NCI-H2171 treated with DMSO at 0.1 percent for 48 hours (cell line): ENCODE measurements at places on chromosomes 11 and 22.

GRCh38 chr11:108512708-108513107, 14.5 kb upstream of the POGLUT3 start:
- no peak for DNase-seq

DNA sequence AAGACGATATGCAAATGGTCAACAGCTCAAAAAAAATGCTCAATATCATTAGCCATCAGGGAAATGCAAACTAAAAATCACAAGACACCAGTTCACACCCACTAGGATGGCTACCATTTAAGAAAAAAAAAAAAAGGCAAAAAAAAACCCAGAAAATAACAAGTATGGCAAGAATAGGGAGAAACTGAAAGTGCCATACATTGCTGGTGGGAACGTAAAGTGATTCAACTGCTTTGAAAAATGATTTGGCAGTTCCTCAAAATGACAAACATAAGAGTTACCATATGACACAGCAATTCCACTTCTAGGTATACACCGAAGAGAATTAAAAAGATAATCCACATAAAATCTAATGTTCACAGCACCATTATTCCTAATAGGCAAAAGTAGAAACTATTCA, 47.5 kb downstream of the PICALM start:
- no peak for DNase-seq

DNA sequence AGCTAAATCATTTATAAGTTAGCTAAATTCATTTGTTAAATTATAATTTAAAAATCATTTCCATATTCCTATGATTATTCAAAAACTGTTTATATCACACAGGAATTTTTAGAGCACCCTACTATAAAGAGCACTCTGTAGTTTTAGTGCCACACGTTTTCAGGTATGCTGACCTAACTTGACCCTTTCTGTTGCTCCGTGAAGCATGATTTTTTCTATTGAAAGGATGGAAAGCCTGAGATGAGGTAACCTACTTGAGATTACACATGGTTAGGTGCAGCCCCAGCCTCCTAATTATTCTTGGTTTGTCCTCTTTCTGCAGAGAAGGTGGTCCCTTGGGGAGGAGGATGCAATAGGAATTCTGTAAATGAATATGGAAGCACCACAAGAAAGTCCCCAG, 72.6 kb downstream of the PPFIBP2 start:
- peak; percentile 45 for DNase-seq

GRCh38 chr11:43582024-43582862, 98.3 kb upstream of the HSD17B12 start:
- DNase-seq = no peak

DNA sequence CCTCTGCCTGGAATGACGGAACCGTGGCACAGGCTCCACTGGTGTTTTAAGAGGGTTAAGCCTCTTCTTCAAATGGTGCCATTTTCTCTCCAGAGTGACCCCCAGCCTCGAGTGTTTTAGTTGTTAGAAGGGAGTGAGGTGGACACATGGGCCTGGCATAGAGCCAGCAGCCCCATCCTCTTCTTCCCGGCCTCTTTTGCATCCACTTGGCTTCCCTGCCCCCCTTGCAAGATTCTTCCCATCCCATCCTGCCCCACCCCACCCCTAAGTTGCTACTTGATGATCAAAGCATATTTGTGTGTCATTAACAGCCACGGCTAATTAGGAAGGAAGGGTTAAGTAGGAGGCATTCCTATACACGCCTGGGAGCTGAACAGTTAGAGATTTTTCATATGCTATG, 72.3 kb upstream of the CRYBB3 start:
- no peak for DNase-seq

DNA sequence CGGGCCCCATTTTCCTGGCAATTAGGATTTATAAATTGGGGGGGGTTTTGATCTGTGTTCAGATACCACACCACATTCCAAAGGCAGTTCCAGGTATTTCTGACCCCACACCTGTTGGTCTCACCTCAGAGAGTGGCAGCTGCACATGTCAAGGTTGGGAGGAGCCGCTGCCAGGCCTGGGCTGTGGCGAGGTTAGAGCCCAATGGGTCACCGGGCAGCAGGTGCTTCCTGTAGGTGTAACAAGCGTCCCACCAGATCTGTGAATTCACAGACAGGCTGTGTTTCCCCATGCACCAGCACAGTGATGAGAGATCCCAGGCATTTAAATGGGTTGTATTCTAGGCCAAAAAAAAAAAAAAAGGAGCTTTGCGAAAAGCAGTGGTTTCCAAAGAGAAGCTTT, 58.6 kb downstream of the CABIN1 start:
- no peak for DNase-seq

DNA sequence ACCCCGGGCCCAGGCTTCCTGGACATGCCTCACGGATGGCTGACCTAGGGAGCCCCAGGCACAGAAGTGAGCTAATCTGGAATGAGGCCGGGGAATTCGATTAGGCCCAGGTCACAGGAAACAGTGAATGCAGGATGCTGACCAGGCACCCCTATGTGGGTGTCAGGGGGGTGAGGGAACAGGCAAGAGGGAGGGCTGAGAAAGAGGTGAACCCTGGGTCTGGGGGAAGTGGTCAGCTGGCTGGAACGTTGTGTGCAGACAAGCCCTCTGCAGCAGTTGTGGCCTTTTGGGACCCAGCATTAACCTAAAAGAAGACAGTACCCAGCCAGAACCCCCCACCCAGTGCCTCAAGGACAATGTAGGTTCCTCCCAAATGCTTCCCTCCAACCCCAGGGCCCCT, 8.1 kb downstream of the SERHL2 start:
- DNase-seq = no peak
